Hindlimb muscle (tissue), 1 donor: ENCODE measurements at places on chromosomes 12 and 14. TPM values are rescaled to one million over a fixed set of nuclear protein-coding genes. Genes with fewer than 3 reads are reported as not detected.
A peak's percentile ranks its signal among the peaks of the same experiment; 100 is the strongest.

GRCh38 chr14:97185186-97185585 lies 388.0 kb downstream of the VRK1 start:
- DNase-seq: peak; percentile 5

GRCh38 chr12:120783197-120783596 lies 57.6 kb downstream of the ACADS start:
- no peak for DNase-seq

DNA sequence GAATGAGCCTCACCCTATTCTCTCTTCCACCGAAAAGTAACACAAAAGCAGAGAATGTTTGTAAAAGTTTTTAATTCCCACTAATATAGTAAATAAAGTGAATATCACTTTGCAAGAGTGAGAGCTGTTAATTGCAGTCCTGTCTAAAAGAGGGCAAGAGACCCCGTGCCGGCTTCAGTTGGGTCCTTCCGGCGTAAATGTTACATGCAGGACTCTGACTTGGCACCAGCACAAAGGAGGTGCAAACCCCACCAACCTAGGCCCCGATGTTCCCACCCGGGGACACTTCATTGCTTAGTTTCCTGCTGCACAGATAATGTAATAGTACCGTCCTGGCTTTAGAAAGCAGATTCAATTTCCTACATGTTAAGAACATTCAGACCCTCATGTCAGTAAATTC lies 66.0 kb upstream of the DYNC1H1 start:
- no peak for DNase-seq

DNA sequence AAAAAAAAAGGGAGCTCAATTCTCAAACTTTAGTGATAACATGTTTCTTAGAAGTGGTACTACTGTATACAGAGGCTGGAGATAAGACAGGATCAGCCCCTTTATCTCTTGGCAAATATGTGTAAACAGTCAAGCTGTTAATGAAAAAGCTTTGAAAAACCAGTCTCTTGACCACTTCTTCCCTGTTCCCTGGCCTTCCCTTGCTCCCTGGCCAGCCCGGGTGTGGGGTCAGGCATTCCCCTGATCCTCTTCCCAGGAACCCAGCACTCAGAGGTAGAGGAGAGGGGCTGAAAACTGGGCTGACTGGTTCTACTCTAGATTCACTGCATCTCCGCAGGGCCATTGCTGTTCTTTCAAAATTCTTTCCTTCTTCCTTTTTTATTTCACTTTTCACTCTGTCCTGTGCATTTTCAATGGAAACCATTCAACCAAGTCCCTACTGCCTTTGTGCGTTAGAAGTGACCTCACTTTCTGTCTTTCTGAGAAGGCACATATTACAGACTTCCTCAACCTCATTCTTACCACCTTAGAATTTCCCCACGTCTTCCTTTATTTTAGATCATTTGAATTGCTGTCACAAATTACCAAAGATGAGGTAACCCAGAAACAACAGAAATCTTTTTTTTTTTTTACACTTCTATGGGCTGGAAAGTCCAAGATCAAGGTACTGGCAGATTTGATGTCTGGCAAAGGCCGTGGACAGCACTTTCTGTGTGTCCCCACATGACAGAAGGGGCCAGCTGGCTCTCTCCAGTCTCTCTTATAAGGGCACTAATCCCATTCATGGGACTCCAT lies 5.7 kb downstream of the GNG2 start:
- no peak for DNase-seq

DNA sequence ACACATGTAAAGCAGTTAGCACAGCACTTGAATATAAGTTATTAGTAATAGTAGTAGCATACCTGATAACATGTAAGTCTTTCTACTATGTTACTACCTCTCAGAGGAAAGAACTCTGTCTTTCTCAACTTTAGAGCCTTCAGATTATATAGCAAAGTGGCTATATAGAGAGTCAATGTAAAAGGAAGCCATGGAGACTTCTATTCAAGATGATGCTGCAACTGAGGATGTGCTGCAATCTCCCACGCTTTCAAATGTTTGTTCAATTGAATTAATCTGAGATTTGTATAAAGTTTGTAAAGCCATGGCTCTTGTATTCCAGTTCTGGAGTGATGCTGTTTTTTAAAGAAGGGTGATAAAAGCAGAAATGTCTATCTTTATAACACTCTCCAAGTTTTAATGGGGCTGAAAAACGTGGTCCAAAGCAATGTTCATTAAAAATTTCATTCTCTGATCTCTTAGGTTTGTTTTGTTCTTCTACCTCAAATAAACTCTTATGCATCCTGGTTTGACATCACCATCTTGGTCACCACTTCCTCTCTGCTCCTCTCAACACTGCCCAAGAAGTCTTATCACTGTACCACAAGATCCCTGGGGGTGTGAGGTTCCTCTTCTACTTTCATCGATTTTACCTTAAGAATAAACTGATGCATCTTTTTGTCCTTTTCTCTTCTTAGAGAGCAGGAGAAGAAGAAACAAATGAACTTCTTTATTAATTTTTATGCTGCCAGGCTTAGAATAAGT lies 40.6 kb downstream of the C12orf42 start:
- DNase-seq: no peak

TSPAN31 gene
- 45.5 TPM for polyA plus RNA-seq

RASSF9 gene
- polyA plus RNA-seq: 1.8 TPM
